ENCODE measurements at places on chromosomes 11 and 22.
A peak's percentile ranks its signal among the peaks of the same experiment; 100 is the strongest.

GRCh38 chr11:13334034-13334786 lies 56.6 kb downstream of the BMAL1 start:
- DNase-seq, result no peak

- peak; percentile 54 for DNase-seq
These were observed at the start of gene TMEM132A for GRCh38 chr11:60924110-60924905. TMEM132A (plus strand) TSS chr11:60924460; CDS start chr11:60924634, 174 bp downstream.

DNA sequence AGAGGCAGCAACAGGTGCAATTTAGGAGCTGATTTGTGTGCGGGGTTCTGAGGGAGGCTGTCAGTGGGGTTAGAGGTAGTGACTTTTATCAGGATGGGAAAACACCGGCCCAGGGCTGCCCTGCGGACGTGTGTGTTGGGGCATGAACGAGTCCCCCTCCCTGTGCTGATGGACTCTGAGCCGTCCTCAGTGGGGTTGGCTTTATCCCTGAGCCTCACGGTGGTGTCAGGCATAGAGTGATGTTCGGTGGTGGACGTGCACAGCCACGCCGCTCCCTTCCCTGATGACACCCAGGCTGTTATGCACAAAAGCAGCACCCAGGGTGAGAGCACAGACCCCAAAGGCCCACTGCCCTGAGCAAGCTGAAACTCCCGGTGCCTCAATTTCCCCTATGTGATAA lies 809.1 kb downstream of the BRD1 start:
- DNase-seq, result no peak

DNA sequence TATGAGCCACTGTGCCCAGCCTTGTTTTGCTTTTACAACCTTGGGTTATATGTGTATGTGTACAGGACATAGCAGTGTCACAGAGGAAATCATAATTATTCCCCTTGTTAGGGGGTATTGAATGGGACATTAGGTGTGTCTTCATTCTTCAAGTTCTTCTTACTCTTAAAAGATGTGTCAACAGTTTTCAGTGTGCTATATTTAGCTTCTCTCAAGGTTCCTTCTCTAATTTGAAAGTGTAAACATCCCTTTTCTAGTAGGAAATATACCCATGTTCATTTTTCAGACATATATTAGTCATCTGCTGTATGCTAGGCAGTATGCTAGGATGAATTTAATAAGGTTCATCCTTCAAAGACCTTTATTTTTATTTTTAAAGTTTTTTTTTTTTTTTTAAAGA lies 17.1 kb downstream of the PCF11 start:
- DNase-seq, result no peak

- DNase-seq, result no peak
These were observed 53.3 kb upstream of the SUSD2 start for GRCh38 chr22:24128021-24128420.

- no peak for DNase-seq
These were observed 30.0 kb downstream of the PRDM10 start for GRCh38 chr11:129972611-129973010.

- DNase-seq, result no peak
These were observed 5.0 kb downstream of the CD81 start for GRCh38 chr11:2382129-2382517.

- DNase-seq, result no peak
These were observed 22.2 kb downstream of the TSKU start for GRCh38 chr11:76805206-76805913.

DNA sequence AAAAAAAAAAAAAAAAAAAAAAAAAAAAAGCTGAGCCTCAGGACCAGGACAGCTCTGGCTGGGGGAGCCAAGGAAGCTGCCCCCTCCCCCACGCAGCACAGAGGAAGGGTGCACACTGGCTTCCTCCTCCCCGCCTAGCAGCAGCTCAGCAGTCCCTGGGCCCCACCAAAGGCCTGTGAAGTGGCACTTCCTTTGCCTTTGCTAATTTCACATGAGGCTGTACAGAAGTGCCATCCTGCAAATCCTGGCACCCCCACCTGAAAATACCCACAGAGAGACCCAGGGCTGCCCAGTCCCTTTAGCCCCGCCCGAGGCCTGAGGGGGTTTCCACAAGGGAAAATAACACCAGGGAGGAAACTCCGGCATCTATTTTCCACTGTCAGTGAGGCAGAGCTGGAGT lies 3.9 kb downstream of the RHOG start:
- DNase-seq, result no peak

GRCh38 chr11:111368285-111368560 lies 10.9 kb downstream of the POU2AF1 start:
- no peak for DNase-seq

- no peak for DNase-seq
These were observed 318.6 kb upstream of the B3GAT1 start for GRCh38 chr11:134730561-134731212.

DNA sequence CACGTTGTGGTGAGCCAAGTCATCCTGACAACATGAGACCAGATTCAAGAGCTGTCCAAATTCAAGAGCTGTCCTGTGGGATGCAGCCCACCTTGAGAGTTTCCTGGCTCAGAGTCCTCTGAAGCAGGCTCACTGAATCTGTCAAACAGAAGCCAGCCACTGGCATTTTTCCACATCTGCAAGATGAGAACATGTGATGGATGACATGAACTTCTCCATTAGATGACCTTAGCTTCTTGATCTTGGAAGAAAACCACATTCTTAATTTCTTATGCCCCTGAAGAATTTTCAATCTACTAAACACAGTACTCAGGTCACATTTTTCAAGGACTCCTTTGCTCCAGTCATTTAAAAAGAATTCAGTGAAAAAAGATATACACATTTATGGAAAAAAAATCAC lies 291.0 kb downstream of the GUCY1A2 start:
- DNase-seq, result no peak

GRCh38 chr22:32544953-32545558 lies 70.4 kb downstream of the FBXO7 start:
- no peak for DNase-seq

DNA sequence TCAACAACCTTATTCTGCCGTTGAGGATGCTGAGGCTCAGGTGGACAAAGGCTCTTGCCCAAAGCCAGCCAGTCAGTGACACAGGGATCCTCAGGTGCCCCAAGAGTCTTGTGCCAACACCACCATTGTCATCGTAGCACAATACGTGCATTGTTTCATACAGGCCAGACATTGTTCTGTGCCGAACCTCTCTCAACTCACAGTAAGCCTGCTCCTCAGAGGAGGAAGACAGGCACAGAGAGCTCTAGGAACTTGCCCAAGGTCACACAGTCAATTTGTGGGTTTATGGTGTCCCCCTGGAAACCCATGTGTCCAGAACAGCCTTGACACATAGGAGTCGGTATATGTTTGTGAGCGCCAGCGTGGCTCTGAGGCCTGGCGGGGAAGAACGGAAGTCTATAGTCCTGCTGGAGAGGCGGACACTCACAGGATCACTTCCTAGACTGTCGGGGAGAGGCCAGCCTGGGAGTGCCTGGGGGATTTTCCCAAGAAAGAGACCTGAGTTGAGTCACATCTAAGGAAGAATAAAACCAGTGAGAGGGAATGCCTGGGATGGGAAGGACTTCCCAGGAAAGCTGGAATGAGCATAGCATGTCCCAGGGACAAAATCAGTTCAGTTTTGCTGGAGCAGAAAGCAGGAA lies 20.2 kb downstream of the LIF start:
- DNase-seq, result no peak

DNA sequence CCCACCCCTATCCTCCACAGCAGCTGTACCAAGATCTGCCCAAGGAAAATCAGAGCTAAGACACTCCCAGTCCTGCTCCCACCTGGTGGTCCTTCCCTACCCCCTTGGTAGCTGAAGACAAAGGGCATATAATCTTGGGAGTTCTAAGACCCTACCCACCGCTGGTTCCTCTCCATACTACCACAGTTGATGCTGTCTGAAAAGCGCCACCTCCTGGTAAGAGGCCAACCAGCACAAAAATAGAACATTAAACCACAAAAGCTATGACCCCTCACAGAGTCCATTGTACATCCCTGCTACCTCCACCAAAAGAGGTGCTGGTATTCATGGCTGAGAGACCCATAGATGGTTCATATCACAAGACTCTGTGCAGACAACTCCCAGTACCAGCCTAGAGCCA lies 161.5 kb upstream of the ARHGAP42 start:
- DNase-seq, result no peak

GRCh38 chr22:33573479-33573878 lies 346.8 kb downstream of the LARGE1 start:
- no peak for DNase-seq

GRCh38 chr11:75867778-75868374 lies 52.9 kb downstream of the UVRAG start:
- DNase-seq, result peak; percentile 24

GRCh38 chr11:83979593-83979992 lies 693.4 kb upstream of the CCDC90B start:
- no peak for DNase-seq

- no peak for DNase-seq
These were observed 76.3 kb downstream of the PAK1 start for GRCh38 chr11:77397631-77398030.

- no peak for DNase-seq
These were observed 111.1 kb upstream of the TTC12 start for GRCh38 chr11:113203141-113203753.

- no peak for DNase-seq
These were observed 19.9 kb downstream of the TRIOBP start for GRCh38 chr22:37716708-37717107.

GRCh38 chr11:92045301-92045700 lies 179.3 kb upstream of the FAT3 start:
- DNase-seq, result no peak

DNA sequence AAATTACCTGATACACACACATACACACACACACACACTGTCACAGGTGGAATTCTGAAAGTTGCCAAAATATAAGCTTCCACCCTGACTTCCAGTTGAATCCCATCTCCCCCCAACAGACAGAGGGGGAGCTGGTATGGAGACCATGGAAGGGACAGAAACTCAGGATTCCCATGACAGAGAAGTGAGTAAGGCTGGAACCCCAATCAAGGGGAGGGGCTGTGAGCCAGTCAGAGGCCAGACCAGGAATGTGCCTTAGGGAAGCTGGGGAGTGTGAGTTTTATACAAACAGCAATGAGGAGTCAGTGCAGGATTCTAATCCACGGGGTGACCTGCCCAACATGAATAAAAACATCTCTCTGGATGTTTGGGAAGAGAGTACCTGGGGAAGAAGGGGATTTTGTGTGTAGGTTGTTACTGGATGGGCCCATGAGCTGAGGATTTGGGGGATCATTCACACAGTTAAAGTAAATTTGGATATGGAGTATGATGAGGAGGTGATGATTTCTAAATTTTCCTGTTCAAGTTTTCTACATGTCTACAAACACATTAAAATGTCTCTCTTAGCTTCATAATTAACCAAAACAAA lies 38.7 kb upstream of the TOP3B start:
- no peak for DNase-seq

GRCh38 chr11:68933605-68934320 lies 30.1 kb downstream of the IGHMBP2 start:
- no peak for DNase-seq

DNA sequence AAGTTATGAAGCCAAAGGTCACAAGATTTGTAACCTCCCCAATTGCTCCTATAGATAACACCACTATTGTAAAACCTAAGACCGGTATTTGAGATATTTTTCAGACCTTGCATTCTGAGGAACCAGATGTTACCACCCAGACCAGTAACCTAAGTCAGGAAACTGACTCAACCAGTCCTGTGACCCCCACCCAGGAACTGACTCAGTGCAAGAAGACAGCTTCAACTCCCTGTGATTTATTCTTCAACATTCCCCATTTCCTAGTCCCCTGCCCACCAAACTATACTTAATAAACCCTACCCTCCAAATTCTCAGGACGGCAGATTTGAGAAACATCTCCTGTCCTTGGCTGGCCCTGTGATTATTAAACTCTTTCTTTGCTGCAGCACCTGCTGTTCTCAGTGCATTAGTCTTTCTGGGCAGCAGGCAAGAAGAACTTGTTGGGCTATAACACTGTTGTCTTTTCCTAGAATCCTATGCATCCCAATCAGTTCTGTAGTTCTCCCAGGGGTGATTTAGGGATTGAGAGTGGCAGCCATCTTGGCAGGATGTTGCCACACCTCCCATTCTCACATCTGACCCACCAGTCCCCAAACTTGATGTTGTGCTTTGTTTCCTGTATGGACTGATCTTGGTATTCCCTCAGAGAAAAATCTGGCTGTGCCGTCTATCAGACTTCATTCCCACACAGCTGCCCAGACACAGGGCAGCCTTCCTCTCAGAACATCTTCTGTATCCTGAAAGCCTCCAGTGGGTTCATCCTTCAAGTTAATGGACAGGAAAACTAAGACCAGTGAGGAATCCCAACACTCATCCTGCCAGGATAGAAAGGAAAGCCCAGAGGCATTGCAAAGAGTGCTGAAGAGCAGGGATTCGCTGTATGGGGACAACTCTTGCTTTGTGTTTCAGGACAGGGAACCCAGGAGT lies 104.0 kb downstream of the PDE2A start:
- DNase-seq, result no peak

GRCh38 chr22:46917771-46918101 lies 155.3 kb downstream of the TBC1D22A start:
- DNase-seq, result no peak

GRCh38 chr11:69638941-69639681 lies 1.8 kb upstream of the CCND1 start:
- peak; percentile 94 for DNase-seq

DNA sequence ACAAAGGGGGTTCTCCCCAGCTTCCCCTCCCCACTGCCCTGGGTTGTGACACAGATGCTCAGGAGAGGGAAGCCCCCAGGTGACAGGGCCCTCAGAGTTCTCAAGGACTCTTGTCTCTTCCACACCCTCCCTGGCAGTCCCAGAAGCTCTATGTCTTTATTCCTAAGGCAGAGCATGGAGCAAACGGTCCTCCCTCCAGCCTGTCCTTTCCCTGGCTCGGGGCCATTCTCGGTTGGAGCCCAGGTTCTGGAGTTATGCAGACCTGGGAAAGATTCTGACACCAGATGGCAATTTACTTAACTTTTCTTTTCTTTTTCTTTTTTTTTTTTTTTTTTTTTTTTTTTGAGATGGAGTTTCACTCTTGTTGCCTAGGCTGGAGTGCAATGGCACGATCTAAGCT lies 186.6 kb downstream of the CEP164 start:
- DNase-seq, result no peak

Data from SHP77 (cell line).